Epithelial cell of prostate (primary cell): ENCODE measurements at places on chromosomes 6 and 20.

GRCh38 chr20:63962426-63963347 is 6.5 kb upstream of the UCKL1 start:
- DNase-seq: no peak

DNA sequence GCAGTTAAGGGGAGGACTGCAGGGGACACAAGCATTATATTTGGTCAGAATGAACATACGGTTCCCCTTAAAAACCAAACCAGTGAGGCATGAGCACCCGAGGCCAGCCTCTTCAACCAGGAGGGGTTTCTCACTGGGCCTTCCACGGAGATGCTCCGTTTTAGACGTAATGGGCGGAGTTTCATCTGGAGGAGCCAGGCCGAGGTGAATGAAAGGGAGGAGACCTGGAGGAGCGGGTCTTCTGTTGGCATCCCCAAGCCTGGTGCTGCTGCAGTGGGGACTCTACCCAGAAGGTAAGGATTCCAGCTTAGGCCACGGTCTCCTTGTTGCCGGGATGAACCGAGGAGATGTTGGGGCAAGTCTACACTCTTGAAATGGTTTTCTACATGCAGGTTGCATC is 47.4 kb downstream of the ADNP start:
- DNase-seq: no peak

DNA sequence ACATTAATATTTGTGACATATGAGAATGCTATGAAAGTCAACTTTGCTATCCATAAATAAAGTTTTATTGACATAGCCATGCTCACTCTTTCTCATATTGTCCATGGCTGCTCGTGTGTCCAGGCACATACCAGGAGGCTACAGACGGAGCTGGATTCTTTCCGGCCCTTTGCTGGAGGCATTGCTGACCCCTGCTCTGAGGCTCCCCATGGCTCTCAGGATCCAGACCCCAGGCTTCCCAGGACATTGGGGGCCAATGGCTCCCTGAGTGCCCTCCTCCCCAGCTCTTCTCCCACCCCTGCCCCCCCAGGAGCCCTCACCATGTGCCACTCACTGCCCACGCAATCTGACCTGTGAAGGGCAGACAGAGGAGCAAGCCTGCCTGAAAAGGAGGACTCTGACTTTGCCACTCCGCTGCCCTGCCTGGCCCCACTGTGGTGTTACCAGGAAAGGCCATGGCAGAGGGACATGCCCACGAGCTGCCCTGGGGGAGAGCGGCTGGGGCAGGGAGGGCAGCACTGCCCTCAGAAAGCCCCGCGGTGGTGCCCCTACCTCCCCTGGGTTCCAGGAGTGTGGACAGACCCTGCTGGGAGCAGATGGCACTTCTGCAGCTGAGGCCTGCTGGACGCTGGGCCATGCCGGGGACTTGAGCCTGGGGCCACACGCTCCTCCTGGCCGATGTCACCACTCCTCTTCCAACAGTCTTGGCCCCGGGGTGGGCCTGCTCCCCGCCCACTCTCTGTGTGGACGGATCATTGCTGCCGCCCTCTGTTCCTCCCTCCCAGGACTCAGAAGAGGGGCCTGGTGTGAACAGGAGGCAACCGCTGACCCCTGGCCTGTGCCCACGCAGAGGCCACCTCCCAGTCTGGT is 97.8 kb upstream of the BHLHE23 start:
- DNase-seq: no peak

DNA sequence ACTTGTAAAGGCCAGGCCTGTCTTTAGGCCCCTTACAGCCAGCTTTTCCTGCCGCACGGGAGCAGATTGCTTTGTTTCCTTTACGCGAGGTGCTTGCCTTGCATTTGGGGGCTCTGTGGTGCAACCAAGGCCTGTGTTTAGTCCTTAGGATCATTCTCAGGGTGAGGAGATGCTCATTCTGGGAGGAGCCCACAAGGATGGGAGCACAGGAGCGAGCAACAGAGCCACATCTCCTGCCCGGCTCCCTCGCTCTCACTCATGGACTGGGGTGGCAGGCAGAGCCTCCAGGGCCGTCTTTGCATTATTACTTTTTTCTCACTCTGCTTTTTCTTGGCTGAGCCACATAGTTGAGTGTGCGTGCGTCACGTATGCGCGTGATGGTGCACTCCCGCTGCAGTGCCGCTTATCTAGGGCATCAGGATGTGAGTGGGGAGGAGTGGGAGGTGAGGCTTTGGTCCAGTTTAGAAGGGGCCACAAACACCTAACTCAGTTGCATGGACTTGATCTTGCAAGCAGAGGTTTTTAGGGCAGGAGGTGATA is 19.1 kb downstream of the DYNLRB1 start:
- DNase-seq: no peak

DNA sequence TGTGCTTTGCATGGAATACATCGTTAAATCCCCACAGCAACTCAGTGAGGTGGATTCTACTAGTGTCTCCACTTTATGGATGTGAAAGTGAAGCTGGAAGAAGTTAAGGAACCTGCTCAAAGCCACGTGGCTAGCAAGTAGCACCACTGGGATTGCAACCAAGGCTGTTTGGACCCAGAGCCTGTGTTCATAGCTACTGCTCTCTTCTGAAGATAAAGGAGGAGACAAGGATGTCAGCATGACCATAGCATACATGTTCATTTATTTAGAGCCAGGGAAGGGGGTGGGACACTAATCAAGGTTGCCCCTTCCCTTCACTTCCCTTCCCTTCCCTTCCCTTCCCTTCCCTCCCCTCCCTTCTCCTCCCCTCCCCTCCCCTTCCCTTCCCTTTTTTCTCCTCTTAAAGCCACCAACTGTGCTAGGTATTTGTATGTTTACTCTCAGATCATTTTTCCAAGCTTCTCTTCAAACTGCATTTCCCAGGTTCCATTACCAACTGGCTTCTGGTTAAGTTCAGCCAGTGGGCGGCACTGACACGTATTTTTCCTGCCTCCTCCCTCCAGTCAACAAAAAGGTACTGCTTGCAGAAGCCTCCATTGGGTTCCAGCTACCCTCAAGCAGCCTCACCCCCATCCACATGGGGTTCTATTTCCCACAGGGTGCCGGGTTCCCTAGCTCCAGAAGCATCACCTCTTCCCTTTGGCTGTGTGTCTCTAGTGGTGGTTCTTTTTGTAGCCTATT is 134.9 kb downstream of the BCAS1 start:
- no peak for DNase-seq
